Lower leg skin (tissue), 4 donors: ENCODE measurements at places on chromosomes 11 and 22. TPM values are rescaled to one million over a fixed set of nuclear protein-coding genes. Genes with fewer than 3 reads are reported as not detected.

The FGF3 gene
- total RNA-seq, result not detected

The MRGPRE gene
- not detected for total RNA-seq

The TENM4 gene
- 34.4 TPM for total RNA-seq

The ROBO4 gene
- total RNA-seq, result 5.6 TPM

The GLYAT gene
- total RNA-seq, result not detected

The CCDC188 gene
- 0.16 TPM for total RNA-seq

The SAA4 gene
- not detected for total RNA-seq

The OSBPL5 gene
- 77.4 TPM for total RNA-seq

The CD248 gene
- 8.4 TPM for total RNA-seq

The ZNF214 gene
- 0.21 TPM for total RNA-seq

The MUC5B gene
- total RNA-seq, result 0.29 TPM

The DRICH1 gene
- not detected for total RNA-seq

The BUD13 gene
- total RNA-seq, result 15.9 TPM

The APLP2 gene
- 226 TPM for total RNA-seq

The ABCC8 gene
- total RNA-seq, result 0.26 TPM

The TKFC gene
- 33.5 TPM for total RNA-seq

The C11orf91 gene
- total RNA-seq, result not detected

The B3GAT1 gene
- total RNA-seq, result not detected

The OOSP3 gene
- not detected for total RNA-seq

The APOBEC3B gene
- 2.4 TPM for total RNA-seq

The TESMIN gene
- 3.9 TPM for total RNA-seq

The TNNT3 gene
- 4.7 TPM for total RNA-seq

The AHNAK gene
- total RNA-seq, result 1,345 TPM

The IGSF9B gene
- total RNA-seq, result 5.2 TPM

The MMP12 gene
- total RNA-seq, result not detected

The CNTN5 gene
- total RNA-seq, result not detected

The MGAT3 gene
- 5.1 TPM for total RNA-seq

The ATF4 gene
- total RNA-seq, result 316 TPM

The TLCD5 gene
- 1.4 TPM for total RNA-seq

The PGA3 gene
- not detected for total RNA-seq

The ANKRD49 gene
- 17.8 TPM for total RNA-seq

The CARD18 gene
- 12.9 TPM for total RNA-seq

The HEPHL1 gene
- total RNA-seq, result 0.11 TPM

The PLAAT5 gene
- 1.4 TPM for total RNA-seq

The VWCE gene
- total RNA-seq, result 0.22 TPM

The LMO2 gene
- 13.9 TPM for total RNA-seq

The HTR3B gene
- not detected for total RNA-seq

The FOLR1 gene
- 5.4 TPM for total RNA-seq

The RPS19BP1 gene
- total RNA-seq, result 93.4 TPM

The RABL2B gene
- 9.5 TPM for total RNA-seq

The RFPL2 gene
- not detected for total RNA-seq

The UCP3 gene
- 0.68 TPM for total RNA-seq

The SCN3B gene
- 0.51 TPM for total RNA-seq

The SLC17A6 gene
- total RNA-seq, result not detected

The OR2AG1 gene
- total RNA-seq, result not detected

The DUSP8 gene
- 5.5 TPM for total RNA-seq

The DDX6 gene
- total RNA-seq, result 71.8 TPM

The CCND1 gene
- 370 TPM for total RNA-seq

The CRYAB gene
- total RNA-seq, result 194 TPM

The GP1BB gene
- 39.8 TPM for total RNA-seq

The P2RY2 gene
- total RNA-seq, result 5.0 TPM

The HTR3A gene
- not detected for total RNA-seq

The ADM2 gene
- not detected for total RNA-seq

The TRIM22 gene
- 7.2 TPM for total RNA-seq
